ENCODE measurements at places on chromosomes 5 and 9. TPM values are rescaled to one million over a fixed set of nuclear protein-coding genes. Genes with fewer than 3 reads are reported as not detected.

KDM4C gene
- 37.8 TPM for total RNA-seq

DNA sequence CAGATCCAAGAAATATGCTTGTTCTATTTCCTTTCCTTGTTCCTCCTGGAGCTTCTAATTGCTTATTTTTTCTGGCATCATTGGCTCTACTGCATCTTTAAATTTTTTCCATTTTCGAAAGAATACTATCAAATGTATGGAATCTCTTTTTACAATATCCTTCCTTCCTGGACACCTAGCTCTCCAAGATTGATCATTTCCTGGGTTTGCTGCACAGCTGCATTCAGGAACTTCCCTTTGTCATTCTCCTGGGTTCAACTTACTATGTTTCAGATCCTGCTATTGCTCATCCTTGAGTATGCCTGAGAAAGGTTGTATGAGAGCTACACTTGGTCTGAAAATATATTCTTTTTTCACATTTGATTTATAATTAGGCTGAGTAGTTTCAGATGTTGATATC is 73.7 kb upstream of the ERCC6L2 start:
- H3K27ac ChIP-seq, result no peak overlapping the region
- H3K36me3 ChIP-seq, result no peaks in the 10 kb centered on the region

DNA sequence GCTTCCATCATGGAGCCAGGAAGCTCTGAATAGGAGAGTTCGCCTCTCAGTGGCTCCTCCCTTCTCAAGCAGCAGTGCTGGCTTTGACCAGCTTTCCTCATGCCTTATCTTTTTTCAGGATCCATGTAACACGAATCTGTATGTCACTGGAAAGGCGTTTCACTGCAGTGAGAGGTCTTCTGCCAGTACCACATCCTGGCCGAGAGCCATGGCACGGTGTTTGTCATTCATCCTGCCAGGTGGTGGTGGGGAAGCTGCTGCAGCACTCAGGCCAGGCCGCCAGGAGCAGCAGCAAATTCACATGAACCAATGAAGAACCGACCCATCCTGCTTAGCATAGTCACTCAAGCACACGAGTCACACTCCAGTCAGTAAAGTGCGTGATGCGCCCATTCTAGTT is 179.0 kb downstream of the FANCC start:
- H3K4me1 ChIP-seq, result no peaks in the 10 kb centered on the region
- no peaks in the 10 kb centered on the region for H3K27me3 ChIP-seq
- no peak overlapping the region for H3K27ac ChIP-seq
- H3K36me3 ChIP-seq, result no peaks in the 10 kb centered on the region

GRCh38 chr5:140542972-140543371 is 4.5 kb upstream of the EIF4EBP3 start:
- H3K36me3 ChIP-seq, result no peaks in the 10 kb centered on the region
- H3K4me1 ChIP-seq, result no peaks in the 10 kb centered on the region
- H3K4me3 ChIP-seq, result no peak overlapping the region
- no peak overlapping the region for H3K27ac ChIP-seq

DNA sequence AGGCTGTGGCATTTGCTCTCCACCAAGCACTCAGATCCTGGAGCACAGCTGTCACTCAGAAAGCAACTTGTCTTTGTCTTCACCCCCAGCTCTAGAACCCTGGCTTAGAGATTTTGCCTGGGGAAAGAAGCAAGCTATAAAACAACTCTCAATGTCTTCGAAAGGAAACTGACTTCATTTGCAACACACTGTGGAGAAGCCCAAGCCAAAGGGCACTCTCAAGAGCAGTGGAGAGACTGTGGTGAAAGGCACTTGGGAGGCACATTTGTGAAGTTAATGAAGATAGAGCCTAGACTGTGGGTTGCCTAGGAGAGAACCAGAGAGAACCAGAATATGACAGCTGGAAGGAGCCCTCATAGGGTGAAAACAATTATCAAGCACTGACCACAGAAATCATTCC is 103.4 kb downstream of the CFAP95 start:
- no peak overlapping the region for H3K27ac ChIP-seq
- H3K4me1 ChIP-seq, result no peaks in the 10 kb centered on the region
- no peak for DNase-seq
- no peaks in the 10 kb centered on the region for H3K36me3 ChIP-seq

PRRT1B gene
- total RNA-seq, result not detected

- no peaks in the 10 kb centered on the region for H3K27me3 ChIP-seq
- H3K36me3 ChIP-seq, result no peaks in the 10 kb centered on the region
- H3K27ac ChIP-seq, result no peak overlapping the region
- H3K4me3 ChIP-seq, result no peak overlapping the region
- H3K4me1 ChIP-seq, result no peaks in the 10 kb centered on the region
- no peak for DNase-seq
These were observed 79.3 kb upstream of the RASA1 start for GRCh38 chr5:87188391-87188790.

SOHLH1 gene
- total RNA-seq, result not detected

GRCh38 chr5:6737043-6737941 is 24.1 kb downstream of the TENT4A start:
- no peak for DNase-seq
- H3K4me1 ChIP-seq, result peaks cover 9% of the 10 kb centered on the region
- H3K27me3 ChIP-seq, result no peaks in the 10 kb centered on the region
- no peak overlapping the region for H3K4me3 ChIP-seq

NUTM2G gene
- not detected for total RNA-seq

- H3K27me3 ChIP-seq, result no peaks in the 10 kb centered on the region
- H3K27ac ChIP-seq, result no peak overlapping the region
- DNase-seq, result no peak
- no peaks in the 10 kb centered on the region for H3K4me1 ChIP-seq
These were observed 280.2 kb downstream of the CDH12 start for GRCh38 chr5:22572941-22573340.

DNA sequence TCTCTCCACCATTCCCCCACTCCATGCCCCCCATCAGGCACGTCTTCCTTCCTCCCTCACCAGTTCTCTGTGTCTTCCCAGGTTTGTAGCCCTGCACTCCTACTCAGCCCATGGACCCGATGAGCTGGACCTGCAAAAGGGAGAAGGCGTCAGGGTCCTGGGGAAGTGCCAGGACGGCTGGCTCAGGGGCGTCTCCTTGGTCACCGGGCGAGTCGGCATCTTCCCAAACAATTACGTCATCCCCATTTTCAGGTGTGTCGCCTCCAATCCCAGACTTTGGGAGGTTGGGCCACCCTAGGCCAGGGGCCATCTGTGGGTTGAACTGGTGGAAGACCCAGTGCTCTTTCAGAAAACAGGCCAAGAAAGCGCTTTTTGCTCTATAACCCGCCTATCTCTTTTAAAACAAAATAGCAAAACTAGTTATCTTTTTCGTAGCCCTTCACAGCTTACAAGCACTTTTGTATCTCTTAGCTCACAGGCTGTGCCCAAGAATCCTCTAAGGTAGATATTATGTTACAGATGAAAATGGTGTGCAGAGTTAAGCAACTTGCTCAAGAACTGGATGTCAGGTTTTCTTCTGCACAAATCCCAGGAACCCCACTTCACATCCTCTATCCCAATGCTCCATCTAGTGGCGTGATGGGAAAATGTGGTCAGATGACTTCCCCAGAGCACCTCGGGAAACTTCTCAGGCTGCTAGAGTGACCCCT is 56.2 kb downstream of the PLAC8L1 start:
- DNase-seq, result no peak
- H3K27me3 ChIP-seq, result no peaks in the 10 kb centered on the region
- no peak overlapping the region for H3K27ac ChIP-seq
- no peak overlapping the region for H3K4me3 ChIP-seq

- no peaks in the 10 kb centered on the region for H3K36me3 ChIP-seq
- DNase-seq, result no peak
- no peak overlapping the region for H3K4me3 ChIP-seq
- no peaks in the 10 kb centered on the region for H3K4me1 ChIP-seq
These were observed 35.3 kb downstream of the ADRB2 start for GRCh38 chr5:148861696-148862095.

DNA sequence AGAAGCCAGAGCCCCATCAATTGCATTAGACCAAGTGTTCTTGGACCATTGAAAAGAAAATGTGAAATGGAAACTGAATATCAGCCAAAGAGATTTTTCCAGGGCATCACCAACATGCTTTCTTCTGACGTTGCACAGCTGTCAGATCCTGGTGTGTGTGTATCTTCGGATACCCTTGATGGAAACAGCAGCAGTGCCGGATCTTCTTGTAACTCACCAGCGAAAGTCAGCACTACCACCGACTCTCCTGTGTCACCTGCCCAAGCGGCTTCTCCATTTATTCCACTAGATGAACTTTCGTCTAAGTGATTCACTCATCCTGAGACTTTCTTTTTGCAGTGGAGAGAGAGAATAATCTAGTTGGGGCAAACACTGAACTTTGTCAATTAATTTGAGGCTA is 75.7 kb downstream of the PIP5K1B start:
- peak overlapping the region; percentile 73 for H3K4me3 ChIP-seq
- DNase-seq, result no peak
- peak overlapping the region; percentile 94 for H3K27ac ChIP-seq
- no peaks in the 10 kb centered on the region for H3K27me3 ChIP-seq
- no peaks in the 10 kb centered on the region for H3K36me3 ChIP-seq

DNA sequence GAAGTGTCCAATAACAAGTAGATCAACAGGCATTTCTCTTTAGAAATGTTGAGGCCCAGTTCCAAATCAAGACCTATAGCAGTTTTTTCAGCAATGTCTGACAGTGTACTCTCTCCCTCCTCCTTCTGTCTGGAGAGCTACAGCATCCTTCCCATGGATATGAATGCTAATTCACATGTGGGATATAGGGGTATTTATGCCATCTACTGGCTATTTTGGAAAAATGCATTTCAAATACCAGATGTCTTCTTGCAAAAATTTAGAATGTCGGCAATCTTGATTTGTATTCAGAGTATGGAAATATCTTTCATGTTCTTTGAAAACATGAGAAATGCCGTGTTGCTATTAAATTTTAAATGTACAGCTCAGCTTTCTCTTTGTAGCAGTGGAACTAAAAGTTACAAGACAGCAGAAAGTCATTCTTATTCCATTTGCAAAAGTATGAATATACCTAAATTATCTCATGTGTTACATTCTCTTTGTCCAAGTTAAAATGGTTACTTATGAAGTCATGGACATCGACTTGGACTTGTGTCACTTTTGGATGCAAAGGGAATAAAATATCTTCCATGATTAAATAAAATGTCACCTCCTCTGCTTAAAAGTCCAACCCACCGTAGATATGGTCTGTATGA is 647.8 kb downstream of the TAF11L14 start:
- H3K4me1 ChIP-seq, result no peaks in the 10 kb centered on the region
- no peak overlapping the region for H3K4me3 ChIP-seq
- no peaks in the 10 kb centered on the region for H3K36me3 ChIP-seq
- no peaks in the 10 kb centered on the region for H3K27me3 ChIP-seq
- no peak for DNase-seq
- no peak overlapping the region for H3K27ac ChIP-seq

- no peak overlapping the region for H3K4me3 ChIP-seq
- no peak overlapping the region for H3K27ac ChIP-seq
- no peaks in the 10 kb centered on the region for H3K27me3 ChIP-seq
- H3K4me1 ChIP-seq, result no peaks in the 10 kb centered on the region
- no peaks in the 10 kb centered on the region for H3K36me3 ChIP-seq
These were observed 493.5 kb downstream of the IRX1 start for GRCh38 chr5:4089087-4089486.

GRCh38 chr9:77215874-77216273 is 38.5 kb downstream of the VPS13A start:
- no peak overlapping the region for H3K27ac ChIP-seq
- DNase-seq, result no peak
- no peaks in the 10 kb centered on the region for H3K27me3 ChIP-seq
- H3K36me3 ChIP-seq, result no peaks in the 10 kb centered on the region

GRCh38 chr9:131053896-131054295 is 42.4 kb upstream of the AIF1L start:
- no peak overlapping the region for H3K27ac ChIP-seq
- DNase-seq, result no peak
- no peaks in the 10 kb centered on the region for H3K36me3 ChIP-seq
- no peak overlapping the region for H3K4me3 ChIP-seq
- H3K27me3 ChIP-seq, result no peaks in the 10 kb centered on the region
- H3K4me1 ChIP-seq, result no peaks in the 10 kb centered on the region

DNA sequence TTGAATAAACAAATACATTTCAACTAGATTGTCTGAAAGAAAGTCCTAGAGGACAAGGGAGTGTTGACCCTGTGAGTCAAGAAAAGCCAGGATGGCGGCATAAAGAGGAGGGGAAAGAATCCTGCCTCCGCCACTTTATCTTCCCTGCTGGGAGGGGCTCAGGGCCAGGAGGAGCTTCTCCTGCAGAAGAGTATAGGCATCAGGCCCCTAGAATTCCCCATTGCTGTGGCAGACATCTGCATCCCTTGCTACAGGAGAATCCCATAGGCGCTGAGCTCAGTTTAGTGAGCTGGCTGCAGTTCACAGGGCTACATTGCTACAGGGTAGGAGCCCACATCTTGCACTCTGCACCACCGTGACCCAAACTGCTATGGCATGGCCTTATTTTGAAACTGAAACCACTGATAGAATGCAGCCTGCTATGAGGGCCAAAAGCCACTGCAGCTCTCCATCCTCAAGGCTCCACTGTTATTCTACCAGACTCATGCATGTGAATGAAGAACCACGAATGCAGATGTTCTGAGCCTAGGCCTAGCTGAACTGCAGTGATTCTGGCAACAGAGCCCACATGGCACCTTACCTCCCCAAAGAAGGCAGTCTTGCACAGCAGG is 941.4 kb upstream of the CTNND2 start:
- H3K4me3 ChIP-seq, result no peak overlapping the region
- no peaks in the 10 kb centered on the region for H3K4me1 ChIP-seq
- H3K36me3 ChIP-seq, result no peaks in the 10 kb centered on the region
- DNase-seq, result no peak
- H3K27ac ChIP-seq, result no peak overlapping the region

GRCh38 chr5:21164425-21164824 is 1176.4 kb upstream of the CDH18 start:
- H3K4me3 ChIP-seq, result no peak overlapping the region
- no peaks in the 10 kb centered on the region for H3K27me3 ChIP-seq
- H3K27ac ChIP-seq, result no peak overlapping the region
- no peaks in the 10 kb centered on the region for H3K36me3 ChIP-seq
- H3K4me1 ChIP-seq, result no peaks in the 10 kb centered on the region

GABRA1 gene
- not detected for total RNA-seq

- peaks cover 13% of the 10 kb centered on the region for H3K4me1 ChIP-seq
- DNase-seq, result no peak
- H3K27me3 ChIP-seq, result no peaks in the 10 kb centered on the region
- H3K27ac ChIP-seq, result no peak overlapping the region
These were observed 255.7 kb downstream of the ENC1 start for GRCh38 chr5:74384851-74385250.
